ENCODE measurements at places on chromosomes 5 and 9. TPM values are rescaled to one million over a fixed set of nuclear protein-coding genes. Genes with fewer than 3 reads are reported as not detected.

GRCh38 chr9:9133526-9133925 lies 1333.9 kb upstream of the DMAC1 start:
- no peak for DNase-seq

DNA sequence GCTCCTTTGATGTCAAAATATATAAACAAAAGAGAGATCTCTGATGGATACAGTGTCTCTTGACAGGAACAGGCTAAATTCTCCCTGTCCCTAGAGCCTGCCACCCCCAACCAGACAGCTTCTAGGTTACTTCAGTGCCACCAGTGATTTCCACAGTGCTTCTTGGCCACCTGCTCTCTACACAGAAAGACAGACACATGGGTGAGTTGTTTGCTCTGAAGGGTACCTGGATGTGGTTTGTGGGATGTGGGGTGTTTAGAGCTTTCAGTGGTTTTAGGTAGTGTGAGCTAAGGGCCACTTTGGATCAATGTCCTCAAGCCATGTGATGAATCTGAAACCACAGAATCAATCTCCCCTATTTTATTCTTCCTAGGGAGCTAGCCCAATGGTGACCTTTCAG lies 125.4 kb downstream of the ANKRD18B start:
- DNase-seq: no peak

DNA sequence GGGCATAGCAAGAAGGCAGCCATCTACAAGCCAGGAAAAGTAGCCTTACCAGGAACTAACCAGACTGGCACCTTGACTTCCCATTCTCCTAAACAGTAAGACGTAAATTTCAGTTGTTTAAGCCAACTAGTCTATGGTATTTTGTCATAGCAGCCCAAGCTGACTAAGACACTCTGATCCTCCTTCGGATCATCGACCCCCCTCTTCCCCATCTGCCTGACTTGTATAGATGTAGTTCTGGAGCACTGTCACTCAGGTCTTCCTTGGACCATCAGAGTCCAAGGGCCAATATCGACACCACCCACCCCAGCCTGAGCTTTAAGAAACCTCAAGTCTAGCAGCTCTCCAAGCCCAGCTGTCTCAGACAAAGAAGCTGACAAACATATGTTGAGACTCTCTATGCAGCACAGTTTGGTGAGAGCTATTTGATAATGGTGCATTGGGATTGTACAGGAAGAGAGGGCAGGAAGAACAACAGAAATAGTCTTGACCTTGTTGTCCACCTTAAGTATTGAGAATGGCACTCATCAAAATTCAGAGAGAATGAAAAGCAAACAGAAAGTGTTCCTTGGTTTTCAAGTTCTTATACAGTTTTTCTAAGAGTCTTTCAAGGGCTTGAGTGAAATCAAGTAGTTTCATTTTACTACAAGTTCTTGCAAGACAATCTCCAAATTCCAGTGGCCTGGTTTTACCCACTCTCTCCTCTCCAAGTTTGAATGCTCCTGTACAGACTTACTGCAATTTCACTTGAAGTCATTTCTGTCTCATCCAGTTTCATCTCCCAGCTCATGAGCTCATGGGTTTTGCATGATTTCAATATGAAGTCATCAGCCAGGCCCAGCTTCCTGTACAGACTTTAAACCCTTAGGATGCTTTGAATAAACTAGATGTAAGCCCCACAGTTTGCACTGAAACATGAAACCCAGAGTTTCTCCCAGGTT lies 122.3 kb upstream of the RAI14 start:
- DNase-seq: no peak

HDHD3 gene
- total RNA-seq: 11.9 TPM

COL5A1 gene
- total RNA-seq: 0.02 TPM

ENTPD8 gene
- not detected for total RNA-seq

All from CD8-positive, alpha-beta memory T cell (primary cell).